Tongue (tissue), 3 donors: ENCODE measurements at places on chromosomes 6 and 20. TPM values are rescaled to one million over a fixed set of nuclear protein-coding genes. Genes with fewer than 3 reads are reported as not detected.

- no peak for DNase-seq
Observed at GRCh38 chr20:24340933-24341332, 128.5 kb upstream of the SYNDIG1 start.

DNA sequence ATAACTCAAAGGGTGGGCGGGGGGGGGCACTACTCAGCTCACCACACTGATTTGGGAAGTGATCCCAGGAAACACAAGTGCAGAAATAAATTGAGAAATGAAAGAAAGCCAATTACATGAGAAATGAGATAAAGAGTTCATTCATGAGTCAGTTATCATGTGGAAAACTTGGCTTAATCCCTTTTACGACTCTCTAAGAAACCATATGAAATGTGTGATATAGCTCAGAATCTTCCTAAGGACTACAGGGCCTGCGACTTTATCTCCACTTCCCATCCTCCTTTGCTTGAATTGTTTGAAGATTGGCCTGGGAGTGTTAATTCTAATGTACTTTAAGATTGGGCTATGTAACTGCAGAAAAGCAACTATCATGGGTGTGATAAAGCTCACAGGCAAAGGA, 3.6 kb upstream of the BTN2A2 start:
- no peak for DNase-seq

DNA sequence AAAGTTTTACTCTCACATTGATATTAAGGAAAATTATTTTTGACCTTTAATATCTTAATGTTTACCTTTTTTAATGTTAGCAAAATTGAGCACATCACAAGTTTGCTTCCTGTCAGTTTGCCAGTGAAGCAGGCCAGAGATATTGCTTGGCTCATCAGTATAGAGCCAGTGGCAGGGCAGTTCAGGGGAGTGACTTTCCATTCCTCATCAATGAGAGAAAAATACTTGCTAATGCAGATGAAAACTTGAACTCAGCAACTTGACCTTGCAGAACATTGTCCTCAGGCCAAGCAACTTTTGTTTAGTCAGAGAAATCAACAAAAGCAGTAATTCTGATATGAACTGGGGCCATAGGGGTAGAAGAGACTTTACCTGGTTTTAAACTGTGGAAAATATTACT, 6.9 kb downstream of the TAB2 start:
- no peak for DNase-seq

DNA sequence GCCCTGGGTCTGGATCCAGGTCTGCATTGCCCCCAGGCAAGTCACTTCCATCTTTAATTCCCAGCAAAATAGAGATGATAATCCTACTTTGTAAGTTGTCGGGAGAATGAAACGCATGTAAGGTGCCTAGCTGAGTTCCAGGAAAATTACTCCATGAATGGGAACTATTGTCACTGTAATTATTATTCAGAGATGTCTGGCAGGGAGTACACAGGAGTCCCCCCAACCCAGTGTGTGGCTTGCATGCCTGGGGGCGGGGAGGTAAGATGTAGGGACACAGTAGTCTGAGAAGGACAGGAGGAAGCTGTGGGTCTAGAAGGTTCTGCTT, 85.4 kb downstream of the CD40 start:
- no peak for DNase-seq

- no peak for DNase-seq
Observed at GRCh38 chr6:155090166-155090565, 95.1 kb downstream of the TIAM2 start.

DNA sequence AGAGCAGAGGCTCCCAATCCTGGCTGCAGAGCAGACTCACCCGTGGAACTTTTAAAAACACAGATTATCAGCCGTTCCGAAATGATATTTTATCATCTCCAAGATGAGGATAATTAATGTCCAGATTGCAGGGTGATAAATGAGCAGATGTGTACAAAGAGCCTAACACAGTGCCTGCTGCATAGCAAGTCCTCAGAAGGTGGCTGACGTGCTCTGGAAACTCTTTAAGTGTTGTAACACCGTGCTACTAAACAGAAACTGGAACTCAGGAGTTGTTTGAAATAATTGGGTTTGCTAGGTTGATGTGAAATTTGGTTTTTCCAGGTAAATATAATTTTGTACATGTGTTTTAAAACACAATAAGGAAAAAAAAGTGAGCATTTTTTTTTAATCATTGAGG, 118.0 kb downstream of the ARMC2 start:
- DNase-seq, result no peak

- DNase-seq, result no peak
Observed at GRCh38 chr6:85469276-85470022, 19.6 kb downstream of the NT5E start.

DNA sequence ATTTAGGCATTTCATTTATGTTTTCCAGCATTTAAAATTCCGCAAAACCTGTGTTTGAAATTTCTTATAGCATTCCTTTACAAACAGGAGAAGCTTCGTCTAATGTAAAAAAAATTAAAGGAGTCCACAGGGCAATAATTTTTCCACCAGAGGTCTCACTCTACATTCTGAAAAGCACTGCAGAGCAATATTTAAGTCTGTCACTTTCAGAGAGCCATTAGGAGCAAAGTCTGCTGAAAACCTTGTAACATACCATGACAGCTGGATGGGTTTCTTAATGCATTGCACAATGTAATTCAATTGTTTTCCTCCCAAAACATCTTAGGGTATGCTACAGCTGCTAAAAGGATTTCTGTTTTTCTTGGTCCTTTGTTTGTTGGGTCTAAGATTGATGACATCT, 18.0 kb downstream of the BAG2 start:
- DNase-seq, result peak; percentile 66

GRCh38 chr6:34235307-34236130, 1.2 kb upstream of the HMGA1 start:
- DNase-seq, result peak; percentile 52

GRCh38 chr6:81235512-81235911, 517.0 kb downstream of the TENT5A start:
- no peak for DNase-seq

GRCh38 chr20:51368461-51369211, 173.9 kb downstream of the NFATC2 start:
- no peak for DNase-seq

GRCh38 chr6:40723967-40724366, 136.8 kb upstream of the LRFN2 start:
- DNase-seq, result no peak

GRCh38 chr6:71080826-71081225, 124.0 kb upstream of the B3GAT2 start:
- DNase-seq, result peak; percentile 65

DNA sequence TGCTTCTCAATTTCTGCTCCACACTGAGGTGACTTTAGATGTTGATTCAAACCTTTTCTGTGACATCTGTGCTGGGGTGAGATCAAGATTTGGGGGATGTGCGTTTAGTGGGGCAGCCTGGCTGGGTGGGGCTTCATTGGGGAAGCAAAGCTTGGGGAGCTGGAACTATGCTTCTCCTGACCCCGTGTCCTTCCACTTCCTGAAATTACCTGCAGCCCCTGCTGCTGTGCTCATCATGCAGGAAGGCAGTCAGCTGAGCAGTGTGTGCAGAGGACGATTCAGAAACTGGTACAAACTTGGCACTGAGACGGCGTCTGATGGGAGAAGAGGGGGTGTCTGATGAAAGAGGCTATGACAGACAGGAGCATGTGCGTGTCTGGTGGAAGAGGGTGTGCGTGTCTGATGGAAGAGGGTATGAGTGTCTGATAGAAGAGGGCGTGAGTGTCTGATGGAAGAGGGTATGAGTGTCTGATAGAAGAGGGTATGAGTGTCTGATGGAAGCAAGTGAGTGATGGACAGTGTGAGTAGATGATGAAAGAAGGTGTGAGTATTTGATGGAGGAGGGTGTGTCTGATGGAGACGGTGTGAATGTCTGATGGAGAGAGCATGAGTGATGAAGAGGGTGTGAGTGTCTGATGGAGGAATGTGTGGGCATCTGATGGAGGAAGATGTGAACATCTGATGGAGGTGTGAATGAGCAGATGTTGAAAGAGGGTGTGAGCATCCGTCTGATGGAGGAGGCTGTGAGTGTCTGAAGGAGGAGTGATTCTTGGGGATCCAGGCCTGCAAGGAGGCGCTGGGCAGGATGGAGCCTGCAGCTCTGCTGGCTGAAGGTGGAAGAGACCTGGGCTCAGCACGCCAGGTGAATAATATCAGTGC, 103.4 kb downstream of the SYCP2 start:
- DNase-seq, result no peak

- DNase-seq, result no peak
Observed at GRCh38 chr6:90249034-90249433, 47.6 kb downstream of the BACH2 start.

DNA sequence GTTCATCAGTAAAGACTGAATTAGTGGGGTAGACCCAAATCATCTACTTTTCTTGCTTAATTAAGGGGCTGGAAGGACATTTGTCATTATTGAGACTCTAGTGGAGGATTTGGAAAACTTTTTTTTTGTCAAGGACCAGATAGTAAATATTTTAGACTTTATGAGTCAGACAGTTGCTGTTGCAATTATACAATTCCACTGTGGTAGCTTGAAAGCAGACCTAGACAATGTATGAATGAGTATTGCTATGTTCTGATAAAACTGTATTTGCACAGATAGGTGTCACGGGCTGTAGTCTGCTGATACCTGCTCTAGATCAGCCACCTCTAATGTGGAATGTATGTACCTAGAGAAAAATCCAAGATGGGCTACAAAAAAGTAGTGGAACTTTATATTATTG, 175.0 kb downstream of the CARMIL1 start:
- no peak for DNase-seq

DNA sequence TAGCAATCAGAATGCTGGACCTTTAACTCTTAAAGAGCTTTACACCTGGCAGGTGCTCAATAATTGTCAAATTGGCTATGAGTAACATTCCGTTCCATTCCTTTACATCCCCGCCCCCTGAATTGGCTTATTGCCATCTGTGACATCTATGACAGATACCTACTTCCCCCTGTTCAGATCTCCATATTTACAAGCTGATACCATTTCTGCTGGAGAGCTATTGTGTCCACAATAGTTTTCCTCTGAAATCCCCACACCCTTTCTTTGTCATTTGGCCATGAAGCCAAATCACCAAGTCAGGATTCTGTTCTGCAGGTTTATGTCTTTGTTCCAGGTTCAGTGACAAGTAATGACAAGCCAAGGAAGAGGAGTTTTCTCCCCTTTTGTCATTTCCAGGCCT, 3.2 kb downstream of the CDH26 start:
- peak; percentile 37 for DNase-seq

The DOK5 gene
- total RNA-seq, result 20.1 TPM

The HLA-DMA gene
- total RNA-seq, result 4.3 TPM

The TRIM15 gene
- total RNA-seq, result not detected

The MCCD1 gene
- total RNA-seq, result not detected

The GSTA1 gene
- 1.6 TPM for total RNA-seq

The ACSS2 gene
- total RNA-seq, result 63.9 TPM

The GUCA1A gene
- not detected for total RNA-seq

The RSPO3 gene
- total RNA-seq, result 1.2 TPM

The POU5F1 gene
- total RNA-seq, result 7.5 TPM

The RIMS1 gene
- 2.3 TPM for total RNA-seq
